ENCODE measurements at places on chromosomes 6 and 20.

GRCh38 chr6:157644043-157644810 is 178.8 kb upstream of the SNX9 start:
- DNase-seq, result peak; percentile 39

GRCh38 chr20:17823409-17824144 is 123.8 kb downstream of the BANF2 start:
- no peak for DNase-seq

GRCh38 chr20:6866741-6867140 is 99.3 kb downstream of the BMP2 start:
- DNase-seq, result no peak

DNA sequence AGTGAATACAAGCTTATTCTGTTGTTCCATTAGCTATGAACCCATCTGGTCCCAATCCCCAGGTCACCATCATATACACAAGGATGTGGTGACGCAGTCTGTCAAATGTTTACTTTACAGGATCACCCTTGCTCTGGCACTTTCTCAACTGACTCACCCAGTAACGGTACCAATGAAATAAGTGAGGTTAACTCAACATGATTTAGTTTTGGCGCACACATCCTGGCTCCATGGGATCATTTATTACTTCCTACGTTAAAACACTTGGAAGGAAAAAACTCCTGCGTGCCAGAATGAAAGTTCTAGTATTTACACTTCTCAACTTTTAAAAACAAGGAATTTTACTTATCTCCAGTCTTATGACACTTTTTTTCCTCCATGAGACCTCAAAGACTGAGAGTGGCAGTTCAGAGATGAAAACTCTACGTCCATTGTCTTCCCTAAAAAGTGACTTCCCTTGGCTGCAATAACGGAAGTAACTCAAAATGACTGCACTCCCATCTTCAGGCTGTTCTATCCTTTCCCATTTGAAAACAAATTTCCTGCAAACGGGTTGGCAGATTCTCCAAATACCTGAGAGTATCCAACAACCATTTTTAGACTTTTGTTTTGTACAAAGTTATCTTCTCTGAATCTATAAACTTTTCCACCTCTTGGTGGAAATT is 15.9 kb downstream of the AGPAT4 start:
- DNase-seq, result no peak

DNA sequence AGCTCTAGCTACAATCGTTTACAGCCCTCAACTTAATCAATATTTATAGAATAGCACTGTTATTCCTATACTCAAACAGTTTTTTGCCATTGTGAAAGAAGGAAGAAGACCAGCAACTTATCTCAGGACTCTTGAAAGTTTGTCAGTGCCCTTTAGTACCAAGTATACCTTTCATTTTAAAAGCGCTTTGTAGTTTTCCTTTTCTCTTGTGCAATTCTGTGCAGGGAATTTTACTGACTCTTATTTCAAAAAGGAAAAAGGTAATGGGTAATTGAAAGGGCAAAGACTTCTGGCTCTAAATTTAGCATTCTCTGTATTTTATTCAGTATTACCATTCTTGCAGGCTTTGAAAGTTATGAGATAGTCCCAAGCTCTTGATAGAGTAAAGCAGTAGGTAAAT is 16.8 kb upstream of the RHAG start:
- no peak for DNase-seq
